ENCODE measurements at places on chromosomes 5 and 9.

DNA sequence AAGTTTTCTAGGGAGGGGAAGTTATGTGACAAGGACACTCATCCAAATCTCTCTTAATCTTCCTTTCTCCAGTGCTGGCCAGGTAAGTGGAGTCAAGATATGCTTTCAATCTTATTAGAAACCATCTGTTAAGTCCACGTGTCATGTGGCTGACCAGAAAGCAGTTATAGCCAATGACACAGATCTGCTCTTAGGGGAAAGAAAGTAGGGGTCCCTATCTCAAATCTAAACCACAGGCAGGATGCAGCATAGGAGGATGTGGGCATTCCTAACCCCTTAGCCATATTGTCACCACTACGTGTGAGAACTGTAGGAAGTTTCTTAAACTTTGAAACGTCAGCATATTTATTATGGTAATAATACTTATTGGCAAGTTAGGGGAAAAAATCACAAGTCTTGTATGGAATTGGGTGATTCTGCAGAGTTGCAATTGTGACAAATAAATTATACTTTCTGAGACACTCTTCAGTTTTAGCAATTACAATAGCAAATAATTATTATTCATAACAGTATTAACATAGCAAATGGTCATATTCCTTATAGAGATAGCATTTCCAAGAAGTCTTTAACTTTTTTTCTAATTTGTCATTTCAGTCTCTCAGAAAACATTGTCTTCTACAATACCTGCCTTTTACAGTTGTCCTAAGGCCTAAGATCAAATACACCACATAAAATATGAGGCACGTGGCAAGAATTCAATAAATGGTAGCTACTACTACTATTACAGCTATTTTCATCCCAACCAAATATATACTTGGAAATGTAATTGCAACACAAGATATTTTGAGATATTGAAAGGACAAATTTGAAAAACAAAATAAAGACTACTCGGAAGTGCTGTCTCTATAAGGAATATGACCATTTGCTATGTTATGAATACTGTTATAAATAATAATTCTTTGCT is 236.9 kb downstream of the PDE4D start:
- DNase-seq, result no peak

- no peak for DNase-seq
These were observed 13.2 kb upstream of the FAM120AOS start for GRCh38 chr9:93466416-93467061.

GRCh38 chr9:98864281-98865174 is 57.1 kb downstream of the GALNT12 start:
- DNase-seq, result no peak

GRCh38 chr5:178131446-178131996 is 707 bp downstream of the RMND5B start:
- no peak for DNase-seq

GRCh38 chr9:138049085-138049778 is 171.7 kb downstream of the CACNA1B start:
- no peak for DNase-seq

DNA sequence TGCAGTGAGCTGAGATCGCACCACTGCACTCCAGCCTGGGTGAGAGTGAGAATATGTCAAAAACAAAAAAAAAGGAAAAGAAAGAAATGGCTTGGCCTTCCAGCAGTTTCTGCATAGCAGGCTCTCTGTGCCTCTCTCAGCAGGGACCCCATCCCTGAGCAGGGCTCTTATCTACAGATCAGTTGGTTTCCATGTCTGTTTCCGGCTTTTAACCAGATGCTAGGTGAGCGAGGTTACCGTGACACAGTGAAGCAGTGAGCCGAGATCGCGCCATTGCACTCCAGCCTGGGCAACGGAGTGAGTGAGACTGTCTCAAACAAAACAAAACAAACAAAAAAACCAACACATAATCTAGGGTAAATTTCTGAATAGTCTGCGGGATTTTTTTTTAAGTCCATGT is 51.4 kb downstream of the COL5A1 start:
- no peak for DNase-seq

GRCh38 chr5:138974227-138975063 is 99.3 kb upstream of the LRRTM2 start:
- DNase-seq, result no peak

- no peak for DNase-seq
These were observed 22.4 kb upstream of the TNFSF15 start for GRCh38 chr9:114828303-114828650.

GRCh38 chr5:42656651-42657015 is 100.0 kb upstream of the CCDC152 start:
- no peak for DNase-seq

- no peak for DNase-seq
These were observed 8.7 kb downstream of the SERINC5 start for GRCh38 chr5:80246995-80247729.

GRCh38 chr5:95178046-95178651 is 106.7 kb downstream of the MCTP1 start:
- no peak for DNase-seq

GRCh38 chr5:129915415-129915814 is 11.2 kb downstream of the CHSY3 start:
- DNase-seq, result no peak

DNA sequence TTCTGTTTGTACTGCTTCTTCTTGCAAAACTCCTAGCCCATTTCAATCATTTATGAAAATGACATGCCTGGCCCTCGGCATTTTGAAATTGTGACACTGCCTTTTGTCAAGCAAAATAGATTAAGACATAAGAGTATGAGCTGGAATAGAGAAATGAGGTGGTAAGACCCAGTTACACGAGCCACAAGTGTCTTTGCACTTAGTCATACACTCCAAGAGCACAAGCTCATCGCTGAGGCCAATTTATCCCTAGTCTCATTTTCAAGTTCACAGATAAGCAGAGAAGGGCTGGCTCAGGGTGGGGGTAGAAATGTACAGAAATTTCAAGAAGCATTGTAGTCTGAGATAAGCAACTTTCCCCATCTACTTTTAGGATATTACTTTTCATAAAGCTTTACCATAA is 40.6 kb upstream of the MAP1B start:
- DNase-seq, result no peak

DNA sequence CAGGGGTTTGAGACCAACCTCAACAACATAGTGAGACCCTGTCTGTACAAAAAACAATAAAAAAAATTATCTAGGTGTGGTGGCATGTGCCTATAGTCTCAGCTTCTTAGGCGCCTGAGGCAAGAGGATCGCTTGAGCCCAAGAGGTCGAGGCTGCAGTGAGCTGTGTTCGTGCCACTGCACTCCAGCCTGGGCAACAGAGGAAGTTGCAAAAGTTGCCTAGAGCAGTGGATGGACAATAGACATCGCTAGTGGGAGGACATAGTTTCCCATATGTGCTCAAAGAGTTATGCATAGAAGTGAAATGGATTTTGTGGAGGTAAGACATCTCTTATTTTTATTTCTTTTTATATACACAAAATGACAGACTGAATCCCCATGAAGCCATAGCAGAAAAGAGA is 19.0 kb downstream of the HNRNPK start:
- DNase-seq, result no peak

DNA sequence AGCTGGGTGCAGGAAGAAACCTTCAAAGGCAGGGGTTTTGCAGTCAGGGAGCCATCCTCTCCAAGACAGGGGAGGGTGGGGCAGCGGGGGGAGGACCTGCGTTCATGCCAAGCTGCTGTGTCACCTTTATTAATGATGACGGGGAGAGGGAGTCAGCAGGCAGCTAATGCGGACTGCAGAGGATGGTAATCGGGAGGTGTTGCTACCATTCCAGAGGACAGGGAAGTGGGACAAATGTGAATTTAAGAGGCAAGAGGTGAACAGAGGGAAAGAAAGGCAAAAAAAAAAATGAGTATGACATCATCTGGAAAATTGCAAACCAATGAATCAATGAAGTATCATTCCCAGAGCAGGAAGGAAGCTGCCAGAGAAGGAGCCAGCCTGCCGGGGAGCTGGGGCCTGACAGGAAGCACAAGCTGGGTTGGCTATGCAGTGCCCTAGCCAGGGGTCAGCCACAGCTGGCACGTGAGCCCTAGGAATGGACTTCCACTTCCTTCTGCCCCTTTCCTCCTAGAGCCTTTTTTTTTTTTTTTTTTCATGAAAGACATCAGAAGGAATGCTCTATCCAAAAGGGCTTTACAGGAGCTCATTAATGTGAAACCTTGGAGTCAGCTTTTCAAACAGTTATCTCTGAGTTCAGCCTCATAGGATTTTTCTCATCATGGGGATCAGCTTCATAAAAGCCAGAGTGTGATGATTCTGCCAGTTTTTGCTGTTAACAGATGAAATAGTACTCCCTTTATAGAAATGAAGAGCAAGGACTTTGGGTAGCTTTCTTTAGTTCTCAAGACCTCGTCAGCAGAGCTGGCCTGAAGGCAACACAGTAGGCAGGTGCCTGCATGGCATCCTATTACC is 9.2 kb downstream of the INSYN2B start:
- no peak for DNase-seq

- DNase-seq, result no peak
These were observed 40.7 kb downstream of the AHRR start for GRCh38 chr5:362189-362588.

GRCh38 chr9:130198501-130199179 is 26.4 kb downstream of the NCS1 start:
- no peak for DNase-seq

- DNase-seq, result no peak
These were observed 1.1 kb downstream of the RALGDS start for GRCh38 chr9:133119846-133120500.

- no peak for DNase-seq
These were observed 9.1 kb upstream of the DNAJC25 start for GRCh38 chr9:111621895-111622480.

GRCh38 chr5:142847898-142848790 is 78.0 kb downstream of the ARHGAP26 start:
- DNase-seq, result no peak

- DNase-seq, result no peak
These were observed 536 bp upstream of the SLC6A7 start for GRCh38 chr5:150189326-150189725.

DNA sequence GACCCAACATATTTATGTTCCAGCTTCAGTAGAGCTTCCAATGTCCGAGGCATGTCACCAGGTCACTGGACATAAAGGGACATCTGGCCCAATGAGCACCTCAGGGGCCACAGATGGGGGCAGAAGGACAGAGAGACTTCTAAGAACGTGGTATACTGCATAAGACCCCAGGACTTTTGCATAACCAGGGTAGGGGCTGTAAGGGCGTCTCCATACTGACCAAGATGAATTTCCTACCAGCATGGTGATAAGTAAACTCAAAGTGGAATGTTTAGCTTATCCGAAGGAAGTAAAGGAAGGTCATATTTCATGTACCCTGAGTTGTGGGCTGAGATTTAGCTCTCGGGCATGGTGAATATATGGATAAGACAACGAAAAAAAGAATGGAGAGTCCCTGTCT is 17.5 kb upstream of the COL27A1 start:
- no peak for DNase-seq

- DNase-seq, result no peak
These were observed 677.0 kb downstream of the TAF11L14 start for GRCh38 chr5:18311266-18311665.

GRCh38 chr9:81086416-81086815 is 602.9 kb downstream of the TLE1 start:
- no peak for DNase-seq

DNA sequence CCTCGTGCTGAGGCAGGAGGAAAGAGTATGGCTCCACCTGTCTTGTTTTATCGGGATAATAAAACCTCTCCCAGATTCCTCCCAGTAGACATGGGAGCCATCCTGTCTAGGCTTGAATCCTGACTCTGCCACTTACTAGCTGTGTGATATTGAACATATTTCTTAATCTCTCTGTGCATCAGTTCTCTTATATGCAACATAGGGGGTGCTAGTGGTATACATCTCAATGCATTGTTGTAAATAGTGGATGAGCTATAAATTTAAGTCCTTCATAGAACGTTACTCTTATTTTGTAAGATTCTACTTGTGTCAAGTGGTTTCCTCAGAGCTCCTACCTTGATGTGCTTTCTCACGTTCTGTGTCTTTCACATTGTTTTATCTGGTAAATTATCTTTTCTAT is 417.7 kb upstream of the POU5F2 start:
- no peak for DNase-seq

- DNase-seq, result no peak
These were observed 324.3 kb upstream of the RORB start for GRCh38 chr9:74172874-74173273.

DNA sequence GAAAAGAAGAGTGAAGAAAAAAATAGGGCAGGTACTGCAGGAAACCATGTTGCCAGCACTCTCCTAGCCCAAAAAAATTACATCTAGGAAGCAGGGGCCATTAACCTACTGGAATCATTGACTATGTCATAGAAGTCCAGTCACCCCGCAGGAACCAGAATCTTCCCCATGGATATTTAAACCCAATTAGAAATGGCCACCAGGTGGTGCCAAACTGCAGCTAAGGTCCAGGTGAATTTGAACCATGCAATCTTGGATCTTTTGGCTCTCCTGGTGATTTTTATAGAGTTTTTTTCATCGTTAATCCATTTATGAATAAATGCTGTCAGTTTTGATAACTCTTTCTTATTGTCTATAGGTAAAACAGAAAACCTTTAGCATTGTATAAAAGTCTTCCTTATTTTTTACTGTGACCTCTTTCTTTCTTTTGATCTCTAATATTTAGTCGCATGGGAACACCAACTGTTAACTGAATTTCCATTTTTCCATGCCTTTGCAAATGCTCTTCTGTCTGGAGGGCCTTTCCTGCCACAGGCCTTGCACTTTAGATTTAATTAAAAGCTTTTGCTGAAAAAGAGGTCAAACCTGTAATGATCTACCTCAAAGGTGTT is 147.5 kb upstream of the FGF10 start:
- DNase-seq, result no peak

- DNase-seq, result no peak
These were observed 8.5 kb downstream of the GFPT2 start for GRCh38 chr5:180344696-180344999.

GRCh38 chr5:52497133-52497693 is 290.5 kb upstream of the ITGA1 start:
- no peak for DNase-seq

DNA sequence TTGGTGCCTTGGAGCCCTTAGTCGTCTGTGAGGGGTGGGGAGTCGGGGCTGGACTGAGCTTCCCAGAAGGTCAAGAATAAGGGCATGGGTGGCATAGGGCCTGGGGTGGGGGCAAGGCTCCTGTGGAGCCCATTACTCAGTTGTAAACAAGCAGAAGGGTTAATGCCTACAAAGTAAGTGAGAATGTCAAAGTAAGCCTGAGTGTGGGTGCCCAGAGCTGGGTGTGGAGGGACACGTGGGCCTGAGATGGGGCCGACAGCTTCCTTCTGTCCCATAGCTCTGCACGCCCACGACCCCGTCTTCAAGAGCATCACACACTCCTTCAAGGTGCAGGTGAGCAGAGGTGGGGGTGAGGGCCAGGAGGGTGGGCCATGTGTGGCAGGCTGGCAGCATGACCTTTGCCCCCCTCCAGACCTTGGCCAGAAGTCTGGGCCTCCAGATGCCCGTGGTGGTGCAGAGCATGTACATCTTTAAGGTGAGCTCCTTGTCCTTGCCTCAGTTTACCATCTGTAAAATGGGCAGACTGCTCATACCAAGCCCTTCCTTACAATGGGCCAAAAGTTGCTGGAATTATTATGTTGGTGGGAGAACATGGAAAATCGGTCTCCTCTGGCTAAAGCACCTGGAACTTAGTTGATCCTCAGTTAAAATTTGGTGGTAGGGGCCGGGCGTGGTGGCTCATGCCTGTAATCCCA is 11.1 kb downstream of the DOLK start:
- no peak for DNase-seq

- DNase-seq, result no peak
These were observed 101.4 kb downstream of the ATG10 start for GRCh38 chr5:82073179-82073578.
